ENCODE measurements at places on chromosomes 1 and 21.

GRCh38 chr1:176765608-176766007, 302.6 kb downstream of the PAPPA2 start:
- no peak for DNase-seq

GRCh38 chr1:103459346-103459745, 66.2 kb upstream of the RNPC3 start:
- DNase-seq: no peak

DNA sequence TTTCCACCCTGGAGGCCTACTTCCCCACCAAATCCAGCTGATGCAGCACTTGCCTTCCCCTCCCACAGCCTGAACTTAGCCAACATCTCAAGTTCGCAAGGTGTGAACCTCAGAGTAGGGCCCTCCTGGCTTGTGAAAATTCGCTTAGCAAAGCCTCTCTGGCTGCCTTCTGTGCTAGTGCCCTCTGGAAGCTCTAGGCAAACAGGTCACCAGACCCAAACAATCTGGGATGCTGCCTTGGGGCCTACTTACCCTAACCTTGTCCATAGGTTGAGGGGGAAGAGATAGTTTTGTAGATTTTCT, 30.3 kb upstream of the TRABD2B start:
- no peak for DNase-seq

GRCh38 chr1:67759692-67760029, 73.6 kb downstream of the GNG12 start:
- DNase-seq: no peak

DNA sequence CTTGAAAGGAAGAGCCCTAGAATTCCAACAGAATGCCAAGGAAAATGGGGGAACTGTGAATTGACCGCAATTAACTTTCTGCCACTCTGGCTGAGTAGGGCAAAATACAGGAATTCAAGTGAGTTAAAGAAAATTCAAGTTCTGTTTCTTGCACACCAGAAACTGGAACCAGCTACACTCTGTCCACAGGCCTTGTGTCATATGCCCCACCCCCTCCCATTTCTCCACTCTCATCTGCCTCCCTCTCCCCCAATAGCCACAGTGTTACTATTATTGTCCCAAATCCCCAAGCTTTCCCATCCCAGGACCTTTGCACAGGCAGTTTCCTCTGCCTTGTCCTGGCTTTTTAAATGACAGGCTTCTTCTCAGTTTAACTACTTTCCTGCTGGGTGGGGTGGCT, 4.3 kb upstream of the STK40 start:
- DNase-seq: no peak

GRCh38 chr1:42168391-42168670, 3.8 kb upstream of the GUCA2A start:
- no peak for DNase-seq

Data from glomerular endothelial cell (primary cell).